ENCODE measurements at places on chromosomes 12 and 14.
A peak's percentile ranks its signal among the peaks of the same experiment; 100 is the strongest.

DNA sequence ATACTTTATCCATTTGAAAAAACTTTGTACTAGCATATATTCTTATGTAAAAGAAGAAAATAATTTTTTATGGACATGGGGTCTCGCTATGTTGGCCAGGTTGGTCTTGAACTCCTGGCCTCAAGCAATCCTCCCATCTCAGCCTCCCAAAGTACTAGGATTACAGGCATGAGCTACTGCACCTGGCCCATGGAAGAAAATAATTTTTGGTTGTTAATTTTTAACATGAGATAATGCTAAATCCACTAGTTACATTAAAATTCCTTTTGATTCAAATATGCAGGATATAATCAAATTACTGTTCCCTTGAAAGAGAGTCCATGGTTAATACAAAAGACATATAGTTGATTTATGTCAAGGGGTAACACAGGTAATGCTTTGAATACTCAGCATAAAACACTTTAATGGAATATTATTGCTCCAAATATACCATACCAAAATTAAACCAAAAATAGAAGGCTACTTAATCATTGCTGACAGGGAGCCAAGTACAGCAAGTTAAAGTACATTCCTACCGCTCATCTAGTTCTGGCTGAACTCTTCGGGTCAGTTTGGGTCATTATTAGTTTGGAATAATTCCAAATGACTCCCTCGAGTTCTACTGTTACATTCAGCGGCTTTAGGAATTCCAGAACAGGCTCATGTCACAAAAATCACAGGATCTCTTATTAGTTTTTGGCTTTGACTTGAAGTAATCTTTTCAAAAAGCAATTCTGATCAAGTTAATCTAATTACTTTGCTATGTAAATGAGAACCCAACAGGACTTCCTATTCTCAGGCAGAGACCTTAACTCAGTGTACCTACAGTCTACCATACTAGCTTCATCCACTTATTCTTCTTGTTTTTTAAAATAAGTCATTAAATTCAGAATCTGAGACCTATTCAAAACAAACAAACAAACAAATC, 6.1 kb downstream of the SOS2 start:
- peak; percentile 80 for DNase-seq

DNA sequence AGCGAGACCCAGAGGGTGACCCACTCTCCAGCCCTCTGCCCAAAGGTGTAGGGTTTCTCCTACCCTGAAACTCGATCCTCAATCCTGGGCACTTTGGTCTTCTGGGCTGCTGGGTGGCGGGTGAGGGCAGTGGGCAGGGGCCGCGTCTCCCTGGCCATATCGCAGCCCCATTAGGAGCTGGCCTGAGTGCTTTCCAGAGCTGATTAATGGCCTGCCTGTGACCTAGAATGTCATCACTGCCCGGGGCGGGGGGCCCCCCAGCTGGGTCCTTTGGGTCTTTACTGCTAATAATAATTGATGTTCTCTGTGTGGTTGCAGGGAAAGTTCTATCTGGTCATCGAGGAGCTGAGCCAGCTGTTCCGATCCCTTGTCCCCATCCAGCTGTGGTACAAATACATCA, 47.8 kb downstream of the HRK start:
- DNase-seq: no peak

GRCh38 chr12:16607906-16608775, 2.2 kb upstream of the LMO3 start:
- DNase-seq: no peak

DNA sequence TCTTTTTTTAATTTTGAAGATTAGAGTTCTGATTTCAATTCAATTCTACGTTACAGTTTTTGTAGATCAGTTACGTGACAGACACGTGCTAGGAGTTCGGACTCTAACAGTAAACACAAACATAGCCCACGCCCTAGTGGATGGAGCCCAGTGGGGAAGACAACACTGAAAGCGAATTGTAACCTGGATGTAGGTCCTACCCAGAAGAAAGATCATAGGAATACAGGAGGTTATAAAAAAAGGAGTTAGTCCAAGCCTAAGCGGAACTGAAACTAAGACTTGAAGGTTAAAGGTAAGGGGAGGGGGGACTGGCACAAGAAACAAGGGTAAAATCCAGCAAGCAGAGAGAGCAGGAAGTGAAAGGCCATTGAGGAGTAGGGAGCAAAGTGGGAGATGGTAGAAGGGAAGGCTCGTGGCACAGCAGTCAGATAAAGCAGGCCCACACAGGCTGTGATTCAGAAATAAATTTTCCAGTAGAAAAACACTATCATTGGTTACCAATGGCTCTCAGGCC, 15.7 kb upstream of the CRY1 start:
- no peak for DNase-seq

DNA sequence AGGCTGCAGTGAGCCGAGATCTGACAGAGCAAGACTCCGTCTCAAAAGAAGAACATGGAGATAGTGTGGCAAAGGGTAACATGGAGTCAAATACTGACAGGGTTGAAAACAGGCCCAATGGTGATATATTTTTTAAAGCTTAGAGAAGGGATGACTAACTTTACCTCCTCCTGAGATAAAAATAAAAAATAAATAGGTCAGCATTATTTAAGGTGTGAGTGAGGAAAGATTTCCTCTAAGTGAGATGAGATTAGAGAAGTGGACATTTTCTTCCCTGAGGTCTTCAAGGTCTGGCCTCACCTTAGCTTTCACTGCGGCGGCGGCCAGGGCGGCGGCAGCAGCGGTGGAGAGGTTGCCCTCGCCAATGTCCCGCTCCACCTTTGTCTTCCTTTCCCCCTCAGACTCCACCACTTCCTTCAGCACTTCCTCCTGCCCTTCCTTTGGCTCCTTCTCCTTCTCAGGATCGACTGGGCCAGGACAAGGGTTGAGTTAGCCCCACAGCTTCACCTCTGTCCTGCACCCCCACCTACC, 11.1 kb downstream of the MYL6 start:
- no peak for DNase-seq

DNA sequence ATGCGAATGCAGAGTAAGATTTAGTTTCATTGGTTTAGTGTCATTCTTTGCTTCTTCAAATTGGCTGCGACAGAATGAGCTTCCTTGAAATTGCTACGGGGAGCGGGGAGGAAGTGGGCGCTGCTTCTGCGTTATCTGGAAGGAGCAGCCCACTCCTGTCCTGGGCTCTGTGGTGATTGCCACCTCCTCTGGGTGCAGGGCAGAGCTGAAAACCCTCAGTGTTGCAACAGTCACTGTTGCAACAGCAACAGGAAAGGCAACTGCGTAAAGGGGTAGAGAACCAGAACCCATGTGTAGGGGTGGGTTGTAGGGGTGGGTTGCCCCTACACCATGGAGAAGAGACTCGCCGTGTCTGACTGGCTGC, 57.7 kb downstream of the MAX start:
- DNase-seq: no peak

DNA sequence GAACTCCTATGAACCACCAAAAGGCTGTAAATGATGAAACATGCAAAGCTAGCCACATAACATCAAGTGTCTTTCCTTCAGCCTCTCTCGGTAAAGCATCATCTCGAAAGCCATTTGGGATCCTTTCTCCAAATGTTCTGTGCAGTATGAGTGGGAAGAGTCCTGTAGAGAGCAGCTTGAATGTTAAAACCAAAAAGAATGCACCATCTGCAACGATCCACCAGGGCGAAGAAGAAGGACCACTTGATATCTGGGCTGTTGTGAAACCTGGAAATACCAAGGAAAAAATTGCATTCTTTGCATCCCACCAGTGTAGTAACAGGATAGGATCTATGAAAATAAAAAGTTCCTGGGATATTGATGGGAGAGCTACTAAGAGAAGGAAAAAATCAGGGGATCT, 61.2 kb downstream of the ATG14 start:
- DNase-seq: no peak

GRCh38 chr12:224330-224729, 10.4 kb upstream of the SLC6A12 start:
- no peak for DNase-seq

DNA sequence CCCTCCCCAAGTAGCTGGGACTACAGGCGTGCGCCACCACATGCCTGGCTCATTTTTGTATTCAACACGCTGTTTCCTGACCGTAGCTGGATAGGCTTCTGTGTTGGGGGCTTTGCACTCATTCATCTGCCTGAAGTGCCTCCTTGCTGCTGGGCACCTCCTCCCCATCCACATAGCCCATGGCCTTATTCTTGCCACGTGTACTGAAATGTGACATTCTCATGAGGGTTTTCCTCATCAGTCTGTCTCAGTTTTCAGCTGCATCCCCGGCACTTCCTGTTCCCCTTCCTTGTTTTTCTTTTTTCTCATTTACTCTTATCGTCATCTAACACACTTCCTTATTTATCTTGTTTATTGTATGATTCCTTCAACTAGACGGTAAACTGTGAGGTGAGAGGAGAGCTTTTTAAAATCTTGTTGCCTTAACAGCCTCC, 36.6 kb downstream of the RCOR1 start:
- no peak for DNase-seq

- no peak for DNase-seq
These were observed 12.7 kb upstream of the DCP1B start for GRCh38 chr12:2016862-2017545.

DNA sequence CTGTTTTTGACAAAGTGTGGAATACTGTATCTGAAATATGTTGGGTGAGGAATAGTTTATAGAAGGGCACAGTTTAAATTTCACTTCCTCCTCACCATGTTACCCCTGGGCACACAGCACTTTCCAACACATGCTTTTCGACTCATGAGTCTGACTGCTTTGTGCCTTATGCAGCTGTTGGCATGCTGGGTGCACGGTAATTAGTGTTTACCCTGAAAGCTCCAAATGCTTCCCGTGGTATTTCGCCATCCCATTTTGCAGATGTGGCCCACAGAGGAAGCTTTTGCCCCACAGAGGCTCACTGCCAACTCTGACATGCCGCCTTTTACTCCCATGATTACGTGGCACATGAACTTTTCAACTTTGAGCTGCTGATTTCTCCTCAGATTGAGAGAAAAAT, 168.6 kb downstream of the PRKCH start:
- no peak for DNase-seq

DNA sequence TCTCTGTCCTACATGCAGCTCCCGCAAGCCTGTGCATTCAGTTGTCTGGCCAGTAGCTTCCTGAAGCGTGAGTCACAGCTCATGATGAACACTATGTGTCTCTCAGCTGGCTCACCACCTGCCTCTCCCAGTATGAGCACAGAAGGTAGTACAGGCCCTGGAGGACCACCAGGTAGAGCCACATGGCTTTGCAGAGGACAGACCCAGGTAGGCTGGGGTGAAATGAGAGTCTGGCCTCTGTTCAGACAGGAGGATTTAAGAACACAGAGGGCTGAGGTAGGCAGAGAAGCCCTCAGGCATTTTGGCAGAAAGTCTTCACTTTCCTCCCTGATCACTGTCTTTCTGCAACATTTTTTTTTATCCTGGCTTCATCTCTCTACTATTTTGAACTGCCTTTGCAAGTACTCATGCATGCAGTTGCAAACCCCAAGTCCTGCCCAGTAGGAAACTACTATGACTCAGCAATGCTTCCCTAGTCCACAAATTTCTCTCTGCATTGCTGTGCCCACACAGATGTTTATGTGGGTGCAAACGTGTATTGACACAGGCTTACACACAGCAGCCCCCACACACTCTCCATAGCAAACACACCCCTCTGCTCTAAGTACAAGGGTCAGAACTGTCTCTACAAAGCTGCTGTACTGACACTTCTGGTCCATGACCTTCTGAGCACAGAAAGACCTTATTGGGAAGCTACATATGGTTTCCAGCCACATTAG, 7.2 kb upstream of the SDR9C7 start:
- peak; percentile 14 for DNase-seq

DNA sequence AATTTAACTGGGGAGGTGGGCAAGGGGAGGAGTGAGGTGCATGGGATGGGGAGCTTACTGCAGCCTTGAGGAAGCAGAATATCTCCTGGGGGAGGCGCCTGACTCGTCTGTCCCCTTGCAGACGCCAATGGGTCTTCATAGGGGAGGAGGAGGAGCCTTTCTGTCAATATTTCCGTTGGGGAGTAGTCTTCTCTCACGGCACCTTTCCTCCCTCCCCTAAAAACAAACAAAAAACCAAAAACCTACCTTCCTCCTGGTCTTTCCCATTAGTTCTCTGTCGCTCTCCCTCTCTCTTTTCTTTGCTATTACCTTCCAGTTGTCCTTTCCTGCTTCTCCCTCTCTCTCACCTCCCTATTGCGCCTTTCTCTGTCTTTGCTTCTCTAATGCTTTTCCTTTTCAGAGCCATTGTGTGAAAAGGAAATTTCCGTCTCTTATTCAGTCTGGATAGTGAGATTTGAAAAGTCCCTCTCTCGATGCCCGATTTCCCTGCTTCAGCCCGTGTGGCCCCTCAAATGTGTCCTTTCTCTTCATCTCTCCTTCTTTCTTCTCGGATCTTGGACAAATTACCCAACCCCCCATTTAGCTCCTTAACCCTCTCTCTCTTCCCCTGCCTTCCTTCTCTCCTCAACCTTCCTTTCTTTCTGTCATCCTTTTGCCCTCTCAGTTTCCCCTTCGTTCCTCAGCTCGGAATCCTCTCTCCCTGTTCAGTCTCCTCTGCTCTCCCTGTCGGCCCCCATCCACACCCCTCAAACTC, 5.9 kb downstream of the GPR84 start:
- no peak for DNase-seq

All from astrocyte of the hippocampus (primary cell).